IPS DF 19.7 (cell line): ENCODE measurements at places on chromosomes 16 and 17.

DNA sequence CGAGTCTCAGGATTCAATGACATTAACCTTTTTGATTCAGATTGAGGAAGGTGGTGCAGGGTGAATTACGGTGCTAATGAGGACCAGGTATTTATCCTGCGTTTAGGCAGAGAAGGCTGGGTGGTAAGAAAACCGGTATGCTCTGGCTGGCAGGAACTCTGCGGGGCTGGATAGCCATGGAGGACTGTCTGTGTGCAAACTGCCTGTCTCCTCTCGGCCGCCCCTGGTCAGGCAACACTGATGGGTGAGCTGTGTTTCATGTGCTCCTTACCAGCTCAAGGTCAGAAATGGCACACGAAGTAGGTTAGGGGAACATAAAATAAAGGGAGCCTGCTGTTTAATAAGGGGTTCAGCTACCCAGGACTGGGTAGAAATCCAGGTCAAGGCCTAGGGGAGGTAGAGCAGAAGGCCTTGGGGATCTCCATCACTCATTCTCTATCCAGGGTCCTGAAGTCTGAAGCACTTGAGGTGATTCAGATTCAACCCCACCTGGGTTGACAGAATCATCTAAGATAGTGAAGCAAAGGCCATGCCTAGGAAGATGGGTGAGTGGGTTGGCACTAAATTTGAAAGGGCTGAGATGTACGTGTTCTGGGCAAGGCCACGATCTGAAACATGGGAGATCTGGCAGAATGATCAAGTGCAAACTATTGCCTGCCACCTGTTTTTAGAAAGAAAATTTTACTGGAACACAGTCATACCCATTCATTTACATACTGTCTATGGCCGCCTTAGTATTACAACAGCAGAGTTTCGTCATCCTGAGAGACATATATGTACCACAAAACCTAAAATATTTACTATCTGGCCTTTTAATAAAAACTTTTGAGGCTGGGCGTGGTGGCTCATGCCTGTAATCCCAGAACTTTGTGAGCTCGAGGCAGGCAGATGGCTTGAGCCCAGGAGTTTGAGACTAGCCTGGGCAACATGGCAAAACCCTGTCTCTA is 292.5 kb downstream of the XYLT1 start:
- DNase-seq, result no peak

- DNase-seq, result no peak
These were observed 26.5 kb upstream of the ARL6IP1 start for GRCh38 chr16:18827890-18828289.

- no peak for DNase-seq
These were observed 794 bp downstream of the TMEM235 start for GRCh38 chr17:78231991-78232858.

GRCh38 chr16:17212606-17213005 is 258.2 kb downstream of the XYLT1 start:
- DNase-seq, result no peak

GRCh38 chr16:23124315-23124714 is 24.9 kb downstream of the USP31 start:
- no peak for DNase-seq

GRCh38 chr17:10681866-10682446 is 15.4 kb downstream of the SCO1 start:
- no peak for DNase-seq

GRCh38 chr17:12859520-12859919 is 70.2 kb downstream of the ARHGAP44 start:
- DNase-seq, result no peak

GRCh38 chr16:80997139-80997798 is 9.4 kb downstream of the CMC2 start:
- no peak for DNase-seq

DNA sequence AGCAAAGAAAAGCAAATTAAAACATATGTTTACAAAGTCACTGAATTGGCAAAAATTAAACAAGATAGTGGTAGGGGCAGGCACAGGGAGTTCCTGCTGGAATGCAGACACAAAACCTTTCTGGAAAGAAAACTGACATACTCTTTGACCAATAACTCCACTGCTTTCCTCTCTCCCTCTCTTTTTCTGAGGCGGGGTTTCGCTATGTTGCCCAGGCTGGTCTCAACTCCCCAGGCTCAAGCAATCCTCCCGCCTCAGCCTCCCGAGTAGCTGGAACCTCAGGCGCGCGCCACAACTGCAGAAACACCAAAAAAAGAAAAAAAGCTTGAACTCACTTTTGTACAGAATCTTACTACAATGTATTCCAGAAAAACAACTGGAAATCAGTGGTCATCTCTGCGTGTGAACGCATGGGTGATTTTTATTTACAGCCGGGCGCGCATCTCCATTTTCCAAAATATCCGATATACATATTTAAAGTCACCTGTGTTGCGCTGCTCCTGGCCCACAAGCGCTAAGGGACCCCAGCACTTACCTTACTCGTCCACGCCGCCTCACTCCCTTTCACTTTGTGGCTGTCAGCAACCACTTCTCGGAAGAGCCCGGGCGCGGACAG is 480 bp downstream of the TXNL4B start:
- DNase-seq, result no peak

DNA sequence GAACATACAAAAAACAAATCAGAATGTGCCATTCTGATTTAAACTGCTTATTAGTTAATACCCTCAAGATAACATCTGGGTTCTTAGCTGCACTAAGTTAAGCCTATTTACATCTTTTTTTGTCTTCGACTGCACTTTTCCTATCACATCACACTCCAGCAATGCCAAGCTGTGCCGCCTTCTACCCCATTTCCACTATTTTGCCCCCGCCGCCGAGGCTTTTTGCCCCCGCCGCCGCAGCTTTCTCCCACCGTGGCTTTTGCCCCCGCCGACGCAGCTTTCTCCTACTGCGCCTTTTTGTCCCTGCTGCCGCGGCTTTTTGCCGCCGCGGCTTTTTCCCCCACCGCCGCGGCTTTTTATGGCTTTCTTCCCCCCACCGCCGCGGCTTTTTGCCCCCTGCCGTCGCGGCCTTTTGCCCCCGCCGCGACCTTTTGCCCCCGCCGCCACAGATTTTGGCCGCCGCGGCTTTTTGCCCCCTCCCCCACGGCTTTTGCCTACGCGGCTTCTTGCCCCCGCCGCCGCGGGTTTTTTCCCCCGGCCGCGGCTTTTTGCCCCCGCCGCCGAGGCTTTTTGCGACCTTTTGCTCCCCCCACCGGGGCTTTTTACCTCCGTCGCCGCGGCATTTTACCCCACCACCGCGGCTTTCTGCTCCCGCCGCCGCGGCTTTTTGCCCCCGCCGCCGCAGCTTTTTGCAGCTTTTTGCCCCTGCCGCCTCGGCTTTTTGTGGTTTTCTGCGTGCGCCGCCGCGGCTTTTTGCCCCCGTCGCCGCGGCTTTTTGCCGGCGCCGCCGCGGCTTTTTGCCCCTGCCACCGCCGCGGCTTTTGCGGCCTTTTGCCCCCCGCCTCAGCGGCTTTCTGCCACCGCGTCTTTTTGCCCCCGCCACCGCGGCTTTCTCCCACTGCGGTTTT is 331.4 kb upstream of the WSB1 start:
- no peak for DNase-seq

- no peak for DNase-seq
These were observed 18.5 kb downstream of the CRLF3 start for GRCh38 chr17:30805944-30806456.

DNA sequence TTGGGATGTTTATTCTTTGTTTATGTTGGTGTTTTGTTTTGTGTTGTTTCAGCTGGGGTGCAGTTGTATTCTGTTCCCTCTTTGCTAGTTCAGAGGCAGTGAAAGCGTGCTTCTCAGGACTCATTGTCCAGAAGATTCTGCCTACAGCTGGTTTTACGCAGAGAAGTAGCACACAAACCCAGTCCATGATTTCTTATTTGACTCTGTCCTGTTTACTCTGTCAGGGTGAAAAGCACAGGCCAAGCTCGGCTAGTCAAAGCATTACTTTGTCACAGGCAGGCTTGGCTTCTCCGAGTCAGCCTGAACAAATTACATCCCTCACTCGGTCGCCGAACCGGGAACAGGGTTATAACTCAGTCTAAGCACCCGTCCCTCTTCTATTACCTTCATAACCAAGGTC is 435.0 kb downstream of the MAF start:
- DNase-seq, result no peak

DNA sequence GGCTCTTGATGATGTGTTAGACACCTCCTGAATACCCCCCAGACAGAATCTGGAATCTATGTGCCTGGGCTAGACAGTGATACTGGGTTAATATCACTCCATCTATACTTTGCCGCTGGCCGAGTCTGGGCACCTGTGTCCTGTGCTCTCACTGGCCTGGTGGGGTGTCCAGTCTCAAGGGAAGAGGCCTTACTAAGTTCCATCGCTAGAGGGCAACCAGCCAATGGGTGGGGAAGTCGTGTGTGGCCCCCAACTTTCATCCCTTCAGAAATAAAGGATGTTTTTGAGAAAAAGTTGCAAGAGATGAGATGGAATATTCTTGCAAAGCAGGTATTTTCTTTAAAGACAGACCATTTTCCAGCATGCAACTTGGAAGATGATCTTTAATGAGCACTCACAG is 1.6 kb upstream of the GLP2R start:
- no peak for DNase-seq

DNA sequence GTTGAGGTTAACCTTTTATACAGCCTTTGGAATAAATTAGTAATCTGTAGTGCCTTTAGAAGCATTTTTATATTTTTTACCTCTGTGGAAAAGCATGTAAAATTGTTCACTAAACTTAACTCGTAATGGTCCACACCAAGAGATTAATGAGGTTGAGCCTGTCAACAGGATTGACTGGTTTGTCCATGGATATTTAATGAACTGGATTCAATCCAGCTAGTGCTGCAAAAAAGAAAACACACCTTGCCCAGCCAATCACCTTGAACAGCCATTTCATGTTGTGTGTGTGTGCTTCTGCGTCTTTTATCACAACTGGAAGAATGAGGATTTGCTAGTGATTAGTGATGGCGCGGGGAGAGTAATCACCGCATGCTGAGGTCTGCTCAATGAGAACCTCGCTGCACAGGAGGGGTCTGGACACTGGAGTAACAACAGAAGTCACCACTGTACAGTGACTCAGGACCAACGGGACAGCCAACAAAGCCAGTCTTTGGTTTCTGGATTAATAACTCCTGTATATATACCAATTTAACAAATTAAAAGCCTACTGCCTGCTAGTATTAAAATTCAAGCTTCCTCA is 33.7 kb downstream of the LITAFD start:
- no peak for DNase-seq

DNA sequence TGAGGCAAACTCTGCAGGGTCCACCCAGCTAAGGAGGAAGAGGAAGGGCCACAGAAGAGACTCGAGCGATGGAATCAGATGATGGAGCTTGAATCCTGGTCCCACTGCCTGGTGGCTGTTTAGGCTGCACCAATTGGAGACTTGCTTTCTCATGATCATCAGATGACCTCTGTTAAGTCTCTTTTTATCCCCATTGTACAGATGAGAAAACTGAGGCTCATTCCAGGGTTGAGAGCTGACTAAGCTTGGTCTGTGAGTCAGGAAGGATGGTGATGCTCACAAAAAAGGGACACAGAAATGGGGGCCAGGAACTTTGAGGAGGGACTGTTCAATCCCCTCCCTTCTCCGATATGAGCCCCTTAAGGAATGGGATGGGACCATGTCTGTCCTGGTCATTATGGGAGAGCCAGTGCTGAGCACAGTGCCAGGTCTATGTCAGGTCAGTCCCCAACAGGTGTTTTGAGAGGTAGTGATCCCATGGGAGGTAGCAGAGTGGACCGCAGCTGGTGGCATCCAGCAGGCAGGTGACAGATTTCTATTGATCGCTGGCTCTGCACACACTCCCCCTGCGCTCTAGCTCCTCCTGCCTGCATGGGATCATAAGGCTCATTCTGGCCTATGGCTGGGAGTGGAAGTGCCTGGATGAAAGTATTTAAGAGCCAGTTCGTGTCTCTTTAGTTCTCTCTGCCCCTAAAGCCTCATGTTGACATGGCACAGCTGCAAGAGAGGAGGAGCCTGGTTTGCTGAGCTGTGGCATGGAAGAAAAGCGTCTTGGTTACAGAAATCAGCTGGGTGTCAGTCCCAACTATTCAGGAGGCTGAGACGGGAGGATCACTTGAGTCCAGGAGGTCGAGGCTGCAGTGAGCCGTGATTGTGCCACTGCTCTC is 27.2 kb downstream of the SNX20 start:
- DNase-seq, result no peak

DNA sequence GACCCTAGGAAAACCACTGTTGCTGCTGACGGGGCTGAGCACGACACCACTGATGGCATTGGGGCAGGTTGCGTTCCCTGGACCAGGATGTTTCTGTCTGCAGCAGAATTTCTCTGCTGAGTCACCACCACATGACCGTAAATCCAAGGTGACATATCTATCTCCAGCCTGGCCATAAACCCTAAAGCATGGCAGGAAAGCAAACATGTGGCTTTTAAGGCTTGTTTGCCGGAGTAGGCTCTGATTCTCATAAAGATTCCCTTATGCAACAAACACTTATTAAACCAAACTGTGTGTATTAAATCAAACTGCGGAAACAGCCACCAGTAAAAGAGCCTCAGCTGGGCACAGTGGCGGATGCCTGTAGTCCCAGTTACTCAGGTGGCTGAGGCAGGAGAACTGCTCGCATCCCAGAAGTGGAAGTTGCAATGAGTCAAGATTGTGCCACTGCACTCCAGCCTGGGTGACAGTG is 17.3 kb downstream of the MPHOSPH6 start:
- DNase-seq, result no peak

DNA sequence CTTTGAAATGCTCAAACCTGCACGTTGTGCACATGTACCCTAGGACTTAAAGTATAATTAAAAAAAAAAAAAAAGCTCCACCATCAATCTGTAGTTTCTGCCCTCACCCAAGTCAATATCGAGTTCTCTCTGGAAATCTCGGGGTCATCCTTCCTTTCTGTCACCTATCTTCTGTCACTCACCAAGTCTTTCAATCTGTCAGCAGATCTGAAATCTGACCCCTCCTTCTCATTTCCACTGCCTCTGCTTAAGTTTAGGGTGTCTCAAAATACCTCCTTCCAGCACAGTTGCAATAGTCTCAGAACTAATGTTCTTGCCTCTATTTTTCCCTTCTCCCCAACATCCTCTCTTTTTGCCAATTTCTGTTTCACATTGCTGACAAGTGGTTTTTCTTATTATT is 32.3 kb downstream of the FTO start:
- no peak for DNase-seq

GRCh38 chr17:27670791-27671590 is 40.0 kb downstream of the LGALS9 start:
- no peak for DNase-seq

DNA sequence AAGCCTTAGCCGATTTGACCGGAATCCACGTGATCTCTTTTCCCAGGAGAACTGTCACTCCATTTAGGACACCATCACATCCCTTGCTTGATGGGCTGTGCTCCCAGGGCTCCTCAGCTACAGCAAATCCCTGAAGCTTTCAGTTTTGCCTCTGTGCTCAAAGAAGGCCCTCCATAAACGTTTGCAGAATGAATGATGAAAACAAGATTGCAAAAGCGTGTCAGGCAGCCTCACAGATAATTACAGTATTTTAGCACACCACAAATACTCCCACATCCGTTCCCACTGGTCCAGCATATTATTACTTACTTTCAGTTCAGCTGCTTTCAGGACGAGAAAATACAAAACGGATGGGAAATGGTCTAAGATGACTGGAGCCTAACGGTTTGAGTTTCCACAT is 84.6 kb downstream of the USP31 start:
- no peak for DNase-seq
